ENCODE measurements at places on chromosomes 7 and 10.

DNA sequence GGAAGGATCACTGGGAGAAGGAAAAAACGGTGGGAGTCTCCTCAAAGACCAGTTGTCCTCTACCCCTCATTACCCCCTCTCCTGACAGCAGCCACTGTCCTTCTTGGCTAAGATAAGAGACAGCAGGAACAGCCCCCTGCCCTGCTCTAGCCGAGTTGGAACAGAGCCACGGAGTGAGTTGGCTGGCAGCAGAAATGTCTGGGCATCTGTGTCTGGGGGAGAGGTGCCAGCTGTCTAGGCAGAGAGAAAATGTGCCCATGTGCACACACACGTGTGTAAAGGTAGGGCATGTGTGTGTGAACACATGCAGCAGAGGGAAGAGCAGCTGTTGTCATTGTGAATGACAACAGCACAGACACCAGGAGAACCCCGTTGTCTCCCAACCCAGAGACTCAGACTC, 9.4 kb upstream of the HILPDA start:
- no peak for DNase-seq

GRCh38 chr7:139660317-139661042, 117.3 kb downstream of the HIPK2 start:
- no peak for DNase-seq

GRCh38 chr10:65838811-65839210, 1087.0 kb upstream of the LRRTM3 start:
- no peak for DNase-seq

GRCh38 chr10:97861924-97862323, 12.3 kb downstream of the GOLGA7B start:
- DNase-seq: no peak

DNA sequence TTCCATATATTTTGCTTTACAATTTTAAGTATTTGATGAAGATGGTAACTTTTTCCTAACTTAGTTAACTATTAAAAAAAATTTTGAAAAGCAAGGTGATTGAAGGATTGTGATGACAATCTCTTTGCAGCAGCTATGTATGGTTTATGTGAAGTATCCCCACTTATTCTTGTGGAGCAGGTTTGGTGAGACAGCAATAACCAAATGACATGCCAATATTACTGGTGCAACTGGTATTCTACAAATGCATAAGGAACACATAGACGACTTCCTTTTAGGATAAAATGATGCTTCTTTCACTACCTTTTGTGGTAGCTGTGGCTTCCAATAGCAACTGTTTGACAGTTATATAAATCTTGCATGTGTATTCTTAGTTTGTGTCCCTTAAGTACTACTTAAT, 465.3 kb downstream of the PLXDC2 start:
- DNase-seq: no peak

DNA sequence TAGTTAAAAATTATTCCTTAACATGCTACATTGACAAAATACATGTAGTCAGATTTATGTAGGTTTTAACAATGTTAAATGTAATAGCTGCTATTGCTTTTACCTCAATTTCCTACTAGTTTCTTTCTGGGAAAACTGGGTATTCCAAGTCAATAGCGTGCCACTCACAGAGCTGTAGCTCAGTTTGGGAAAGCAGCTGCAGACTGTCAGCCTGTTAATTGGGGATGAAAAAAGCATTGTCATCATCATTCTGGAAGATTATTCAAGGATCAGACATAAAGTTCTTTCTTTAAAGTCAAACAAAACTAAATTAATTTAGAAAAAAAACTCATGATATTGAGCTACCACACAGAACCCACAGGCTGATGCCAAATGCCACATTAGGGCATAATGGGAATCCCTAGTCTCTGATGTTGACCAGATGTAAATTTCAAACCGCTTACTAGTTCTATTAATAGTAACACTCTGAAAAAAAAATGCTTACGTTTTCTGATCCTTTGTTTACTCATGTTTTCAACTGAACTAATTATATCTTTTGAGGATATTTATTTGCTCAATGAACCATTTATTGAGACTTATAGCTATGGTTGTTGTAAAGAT, 19.6 kb upstream of the AGMO start:
- no peak for DNase-seq

DNA sequence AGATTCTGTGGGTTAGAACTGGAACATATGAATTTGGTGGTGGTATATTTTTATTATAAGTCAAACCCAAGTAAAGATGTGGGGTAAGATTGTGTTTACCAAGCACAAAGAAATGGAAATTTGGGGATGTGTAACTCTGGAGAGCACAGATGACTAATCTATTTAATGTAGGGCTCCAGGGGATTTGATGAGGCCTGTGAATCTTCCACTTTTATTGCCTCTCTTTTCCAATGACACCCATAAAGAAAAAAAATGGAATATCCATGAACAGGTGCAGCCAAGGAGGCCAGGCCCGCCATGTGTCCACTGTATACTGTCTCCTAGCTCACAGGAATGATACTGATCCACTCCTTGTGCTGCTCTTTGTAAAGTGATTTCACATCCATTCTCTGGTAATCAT, 2.8 kb downstream of the SRGN start:
- DNase-seq: no peak

DNA sequence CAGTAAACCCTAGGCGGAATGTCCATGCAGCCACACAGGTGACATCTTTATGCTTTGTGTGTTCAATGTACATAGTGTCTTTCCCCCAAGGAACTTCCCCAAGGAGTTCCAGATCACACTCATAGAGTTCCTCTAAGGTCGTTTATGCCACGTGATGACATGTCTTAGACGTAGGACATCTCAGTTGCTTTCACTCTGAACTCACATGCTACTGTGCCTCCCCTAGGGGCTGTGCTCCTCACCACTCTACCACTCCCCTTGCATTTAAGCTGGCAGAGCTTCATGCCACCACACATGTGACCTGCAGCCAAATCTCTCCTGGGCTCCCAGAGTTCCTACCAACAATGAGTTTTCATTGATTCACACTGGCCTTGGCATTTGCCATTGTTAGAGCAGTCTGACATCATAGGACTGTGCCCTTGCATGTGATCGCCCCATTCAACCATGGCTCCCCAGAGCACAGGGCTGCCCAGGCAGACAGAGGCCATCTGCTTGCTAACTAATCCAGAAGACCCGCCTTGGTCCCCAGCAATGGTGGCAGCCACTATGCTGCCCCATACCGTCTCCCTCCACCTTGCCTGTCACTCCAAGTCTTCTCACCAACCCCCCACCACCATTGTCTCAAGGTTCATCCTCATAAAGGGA, 95.3 kb upstream of the MACROH2A2 start:
- no peak for DNase-seq

- no peak for DNase-seq
Observed at GRCh38 chr7:52261057-52261456, 774.4 kb upstream of the POM121L12 start.

GRCh38 chr7:142754681-142755575, 5.7 kb downstream of the PRSS1 start:
- DNase-seq: no peak

GRCh38 chr7:142299237-142299781, 41.5 kb upstream of the PRSS58 start:
- DNase-seq: no peak

DNA sequence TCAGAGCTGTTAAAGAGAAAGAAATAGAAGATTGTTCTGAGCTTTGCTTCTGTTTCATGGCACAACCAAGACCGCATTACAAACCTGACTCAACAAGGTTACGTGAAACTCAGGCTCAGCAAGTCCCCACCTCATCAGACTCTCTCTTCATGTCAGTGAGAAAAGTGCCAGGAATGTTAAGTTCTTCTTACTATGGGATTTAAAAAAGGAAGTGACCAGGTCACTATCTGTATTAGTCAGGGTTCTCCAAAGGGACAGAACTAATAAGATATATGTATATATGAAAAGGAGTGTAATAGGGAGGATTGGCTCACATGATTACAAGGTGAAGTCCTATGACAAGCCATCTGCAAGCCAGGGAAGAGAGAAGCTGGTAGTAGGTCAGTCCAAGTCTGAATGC, 25.4 kb upstream of the PAPSS2 start:
- no peak for DNase-seq

GRCh38 chr7:40682696-40683095, 547.9 kb downstream of the SUGCT start:
- DNase-seq: no peak

- DNase-seq: no peak
Observed at GRCh38 chr7:26916336-26916735, 51.9 kb upstream of the SKAP2 start.

DNA sequence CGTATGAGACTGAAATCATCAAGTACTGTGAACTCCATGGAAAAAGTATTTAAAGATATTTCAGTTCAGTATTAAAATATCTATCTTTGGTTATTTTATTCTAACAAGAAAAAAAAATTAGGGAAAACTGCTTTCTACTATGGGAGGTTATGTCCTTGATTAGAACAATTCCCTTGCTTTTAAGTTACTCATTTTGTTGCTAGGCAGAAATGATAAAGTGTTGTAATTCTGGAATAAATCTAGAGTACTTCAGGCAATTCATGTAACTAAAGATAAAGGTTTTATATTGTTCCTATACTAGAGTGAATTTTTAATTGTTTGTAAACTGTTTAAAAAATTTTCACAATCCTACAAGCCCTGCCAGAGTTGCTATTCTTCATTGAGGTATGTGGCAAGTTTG, 92.0 kb downstream of the BBS9 start:
- no peak for DNase-seq

DNA sequence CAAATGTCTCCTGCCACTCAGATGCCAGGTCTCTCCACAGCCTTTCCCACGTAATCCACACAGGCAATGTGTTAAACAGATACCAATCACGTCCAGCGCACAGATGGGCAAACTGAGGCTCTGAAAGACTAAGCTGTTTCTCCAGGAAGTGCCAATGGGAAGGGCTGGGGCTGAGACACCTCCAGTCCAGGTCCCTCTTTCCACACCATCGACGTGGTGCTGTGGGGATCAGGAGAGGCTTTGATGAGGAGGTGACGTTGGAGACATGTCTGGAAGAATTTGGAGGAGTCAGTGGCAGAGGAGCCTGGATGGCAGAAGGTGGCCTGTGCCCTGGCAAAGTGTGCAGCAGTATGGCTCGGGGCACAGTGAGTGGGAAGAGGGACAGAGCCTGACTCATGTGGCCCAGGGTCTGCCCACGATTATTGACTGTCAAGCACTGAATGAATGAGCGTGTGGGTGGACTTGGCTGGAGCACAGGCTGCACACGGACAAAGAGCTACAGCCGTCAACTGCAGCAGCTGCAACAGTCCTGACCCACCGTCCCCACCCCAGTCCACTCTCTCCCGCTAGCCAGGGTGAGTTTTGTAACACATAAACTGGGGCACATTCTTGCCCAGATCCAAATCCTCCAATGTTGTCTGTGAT, 40.8 kb upstream of the HSPA12A start:
- no peak for DNase-seq

DNA sequence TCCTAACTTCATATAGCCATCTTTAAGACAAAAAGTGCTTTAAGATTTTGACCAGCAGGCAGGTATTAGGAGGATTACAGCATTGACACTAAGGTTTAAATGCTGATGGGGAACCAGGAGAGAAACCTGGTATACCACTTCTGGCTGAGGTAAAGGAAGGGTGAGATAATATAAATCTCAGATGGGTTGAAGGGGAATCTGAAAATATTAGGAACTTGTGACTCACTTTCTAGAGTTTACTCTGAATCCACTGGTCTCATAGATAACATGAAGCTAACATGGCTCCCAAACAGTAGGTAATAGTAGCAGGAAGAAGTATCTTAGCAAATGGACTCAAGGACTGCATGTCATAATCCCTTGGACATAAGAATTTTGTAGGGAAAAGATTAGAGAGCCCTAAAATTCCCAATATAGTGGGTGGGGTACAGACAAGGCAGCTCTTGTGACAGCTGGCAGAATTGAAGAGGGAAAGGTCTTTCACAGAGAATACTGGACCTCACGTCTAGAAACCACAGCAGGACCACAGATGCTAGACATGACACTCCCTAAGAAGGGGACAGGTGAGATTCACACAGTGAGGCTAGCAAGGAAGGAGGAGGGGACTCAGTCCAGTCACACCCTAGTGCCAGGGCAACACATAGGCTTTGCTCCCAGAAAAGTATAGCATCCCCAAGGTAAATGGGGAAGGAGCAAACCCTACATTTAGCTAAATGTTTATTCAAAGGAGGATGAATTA, 3.5 kb downstream of the PTTG1IP2 start:
- DNase-seq: no peak

DNA sequence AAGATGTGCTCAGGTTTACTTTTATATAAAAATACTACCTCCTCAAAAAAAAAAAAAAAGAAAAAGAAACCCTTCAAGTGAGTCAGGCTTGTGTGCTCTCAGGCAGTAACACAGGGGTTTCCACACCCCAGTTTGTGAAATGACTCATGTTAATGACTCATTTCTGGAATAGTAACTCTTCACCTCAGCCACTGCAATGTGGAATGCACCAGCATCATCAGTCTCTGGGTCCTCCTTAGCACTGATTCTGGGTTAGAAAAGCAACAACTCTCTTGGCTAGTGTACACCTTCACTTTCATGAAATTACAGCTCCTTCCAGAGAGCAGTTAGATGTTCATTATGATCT, 110.6 kb downstream of the EMX2 start:
- peak; percentile 39 for DNase-seq

GRCh38 chr7:86644282-86645224, 844 bp downstream of the GRM3 start:
- DNase-seq: no peak

DNA sequence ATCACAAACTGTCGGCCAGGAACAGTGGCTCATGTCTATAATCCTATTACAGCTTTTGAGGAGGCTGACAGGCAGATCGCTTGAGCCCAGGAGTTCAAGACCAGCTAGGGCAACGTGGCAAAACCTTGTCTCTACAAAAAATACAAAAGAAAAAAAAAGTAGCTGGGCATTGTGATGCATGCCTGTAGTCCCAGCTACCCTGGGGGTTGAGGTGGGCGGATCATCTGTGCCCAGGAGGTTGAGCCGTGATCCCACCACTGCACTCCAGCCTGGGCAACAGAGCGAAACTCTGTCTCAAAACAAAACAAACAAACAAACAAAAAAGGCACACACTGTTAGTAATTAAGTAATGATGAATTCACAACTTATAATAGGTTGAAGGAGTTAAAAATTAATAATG, 441.5 kb upstream of the PCDH15 start:
- DNase-seq: no peak

GRCh38 chr7:151243408-151244195, 4.9 kb downstream of the SMARCD3 start:
- DNase-seq: no peak

All from stimulated activated CD8-positive, alpha-beta memory T cell treated with anti-CD3 and anti-CD28 coated beads, Interleukin-4, amount 100 ng/mL, for 48 hours (primary cell).